ENCODE measurements at places on chromosomes 4 and X.

DNA sequence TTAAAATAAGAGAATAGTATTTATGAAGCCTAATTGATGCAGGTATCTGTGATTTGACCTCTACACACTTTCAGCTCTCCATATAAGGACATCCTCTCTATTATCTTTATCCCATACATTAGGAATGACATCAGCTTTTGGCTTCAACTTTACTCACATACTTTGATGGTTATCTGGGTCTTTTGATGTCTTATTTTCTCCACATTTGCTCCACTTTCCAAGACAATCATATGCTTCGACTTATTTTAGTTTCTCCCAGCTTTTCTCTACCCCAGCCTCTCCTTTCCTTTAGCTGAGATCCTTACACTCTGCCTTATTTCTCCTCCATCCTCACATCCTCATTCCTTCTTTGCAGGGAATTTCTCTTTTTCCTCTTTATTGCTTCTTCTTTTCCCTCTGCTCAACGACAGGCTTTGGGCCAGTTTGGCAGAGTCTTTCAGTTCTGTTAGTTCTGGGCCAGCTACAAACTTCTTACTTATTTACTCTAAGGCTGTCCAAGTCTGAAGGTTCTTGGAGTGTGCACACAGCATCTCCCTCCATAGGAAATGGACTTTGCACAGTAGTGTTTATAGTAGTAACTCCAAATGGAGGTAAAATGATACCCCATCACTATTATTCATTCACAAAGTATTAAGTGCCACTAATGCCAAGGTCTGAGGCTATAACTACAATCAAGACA, 50.5 kb downstream of the SLC4A4 start:
- no peak for DNase-seq

DNA sequence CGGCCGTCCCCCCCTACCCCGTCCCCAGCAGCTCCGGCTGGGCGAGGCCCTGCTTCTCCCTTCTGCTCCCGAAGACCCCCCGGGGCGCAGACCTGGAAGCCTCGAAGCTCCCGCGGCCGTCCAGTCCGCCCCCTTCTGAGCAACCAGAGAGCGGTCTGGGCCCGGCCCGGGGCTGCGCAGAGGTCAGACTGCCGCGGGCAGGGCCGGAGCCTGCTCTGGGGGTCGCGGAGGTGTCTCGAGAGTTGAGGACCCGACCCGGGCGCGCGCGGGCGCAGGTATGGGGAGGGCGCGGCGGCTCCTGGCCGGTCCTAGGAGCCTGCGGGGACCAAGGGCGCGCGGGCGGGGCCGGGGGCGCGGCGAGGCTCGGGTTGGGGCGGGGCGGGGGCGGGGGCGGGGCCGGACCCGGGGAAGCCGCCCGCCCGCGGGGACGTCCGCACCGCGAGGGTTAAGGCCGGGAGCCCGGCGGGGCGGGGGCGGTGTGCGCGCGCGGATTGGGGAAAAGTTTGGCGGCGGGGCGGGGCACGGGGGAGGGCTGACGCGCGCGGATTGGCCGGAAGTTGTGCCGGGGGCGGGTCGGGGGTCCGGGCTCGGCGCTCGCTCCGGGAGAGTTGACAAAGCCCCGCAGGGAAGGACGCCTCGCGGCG, at the start of gene FGFRL1:
TSS of gene FGFRL1 (plus strand) at position 605 of the 644 bp plus-strand sequence. CDS start 860 bp downstream, outside the sequence.
- peak; percentile 89 for DNase-seq

GRCh38 chr4:110096405-110096804, 102.0 kb downstream of the ELOVL6 start:
- no peak for DNase-seq

DNA sequence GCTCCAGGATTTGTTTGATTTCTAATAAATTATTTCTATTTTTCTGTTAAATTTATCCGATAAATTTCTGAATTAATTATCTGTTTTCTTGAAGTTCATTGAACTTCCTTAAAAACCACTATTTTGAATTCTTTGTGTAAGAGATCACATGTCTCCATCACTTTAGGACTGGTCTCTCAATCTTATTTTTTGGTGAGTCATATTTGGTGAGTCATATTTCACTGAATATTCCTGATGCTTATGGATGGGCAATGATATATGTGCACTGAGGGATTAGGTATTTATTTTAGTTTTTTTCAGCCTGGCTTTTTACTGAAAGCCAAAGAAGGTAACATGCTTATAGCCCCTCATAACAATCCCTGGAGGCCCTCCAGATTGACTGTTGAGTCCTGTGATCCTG, 48.5 kb upstream of the IL15 start:
- no peak for DNase-seq

GRCh38 chr4:98663226-98664006, 5.0 kb upstream of the TSPAN5 start:
- DNase-seq, result no peak

DNA sequence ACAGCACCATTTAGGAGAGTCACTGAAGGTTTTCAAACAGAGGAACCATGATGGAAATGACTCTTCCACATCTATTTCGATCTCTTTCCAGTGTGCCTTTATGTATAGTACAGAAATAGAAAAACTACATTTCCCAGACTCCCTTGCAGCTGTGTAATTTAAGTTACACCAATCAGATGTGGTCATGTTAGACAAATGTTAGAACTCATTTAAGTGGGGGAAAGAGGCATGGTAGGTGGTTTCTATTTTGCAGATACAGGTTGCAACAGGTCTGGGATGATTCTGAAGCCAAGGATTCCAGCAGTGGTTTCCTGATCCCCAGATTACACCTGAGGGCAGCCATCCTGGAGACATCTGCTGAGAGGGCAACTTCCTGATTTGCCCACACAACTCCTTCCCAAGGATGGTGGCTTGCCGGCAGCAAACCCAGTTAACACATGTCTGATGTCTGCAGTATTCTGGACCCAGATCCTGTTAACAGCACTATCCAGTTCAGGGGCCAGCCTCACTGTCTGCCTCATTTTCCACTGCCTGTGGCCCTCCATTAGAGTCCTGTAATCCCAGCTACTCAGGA, 38.7 kb upstream of the PDK3 start:
- no peak for DNase-seq

DNA sequence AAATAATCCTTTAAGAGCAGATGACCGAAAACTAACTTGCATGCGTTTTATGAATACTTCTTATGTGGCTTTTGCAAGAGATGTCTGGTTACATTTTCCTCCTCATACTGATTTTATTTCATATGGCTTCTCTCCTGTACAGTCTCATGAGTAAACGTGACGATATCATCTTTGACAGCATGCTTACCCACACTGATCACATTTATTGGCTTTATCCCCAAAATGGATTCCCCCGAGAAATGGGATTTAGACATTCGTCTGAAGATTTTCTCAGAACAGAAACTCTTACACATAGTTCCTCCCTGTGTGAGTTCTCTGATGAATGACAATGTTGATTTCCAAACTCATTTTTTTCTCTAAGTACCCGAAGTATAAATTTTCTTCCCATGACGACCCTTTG, 939.7 kb upstream of the LCORL start:
- no peak for DNase-seq

GRCh38 chr4:82747686-82748575, 50.7 kb downstream of the SCD5 start:
- DNase-seq, result no peak

- no peak for DNase-seq
Measured at GRCh38 chrX:100085846-100086245, 324.2 kb downstream of the PCDH19 start.

GRCh38 chr4:151409470-151410313, 716 bp downstream of the FHIP1A start:
- DNase-seq, result no peak

DNA sequence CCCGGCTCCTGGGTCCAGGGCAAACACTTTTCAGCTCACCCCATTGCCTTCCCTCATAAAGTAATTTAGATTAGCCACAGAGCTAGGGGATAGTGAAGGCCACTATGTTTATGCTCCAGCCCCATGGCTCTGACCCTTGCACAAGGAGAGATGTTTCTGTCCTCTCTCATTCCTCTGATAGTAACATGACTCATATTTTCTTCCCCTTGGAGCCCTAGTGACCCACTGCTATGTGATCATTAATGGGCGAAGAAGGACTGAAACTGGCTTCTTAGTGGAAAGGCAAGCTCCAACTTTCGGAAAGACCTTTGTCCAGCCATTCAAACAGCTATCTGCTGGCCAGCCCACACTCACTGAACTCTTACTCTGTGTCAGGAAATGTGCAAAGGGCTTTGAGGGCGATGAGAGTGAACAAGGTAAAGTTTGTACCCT, 12.3 kb downstream of the CLDN2 start:
- DNase-seq, result no peak

DNA sequence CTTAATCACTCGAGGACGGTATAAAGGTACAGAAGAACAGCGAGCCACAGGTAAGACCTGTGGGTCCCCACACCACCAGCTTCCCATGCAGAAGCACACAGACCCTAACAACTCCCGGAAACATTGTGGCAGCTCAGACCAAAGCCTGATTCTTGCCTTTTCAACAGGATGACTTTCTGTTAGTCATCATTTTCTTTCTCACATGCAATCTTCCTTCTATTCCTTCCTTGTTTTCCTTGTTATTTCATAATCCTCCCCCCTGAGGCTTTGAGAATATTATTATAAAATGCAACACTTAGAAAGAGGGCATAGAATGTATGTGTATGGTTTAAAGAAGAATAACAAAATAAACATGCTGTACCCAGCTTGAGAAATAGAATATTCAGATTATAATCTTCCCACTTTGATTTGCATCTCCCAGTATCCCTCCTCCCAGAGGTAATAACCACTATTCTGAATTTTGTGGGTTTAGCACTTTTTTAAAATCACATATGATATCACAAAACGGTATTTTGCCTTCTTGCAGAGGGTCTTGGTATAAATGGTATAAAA, 100.9 kb downstream of the FHDC1 start:
- no peak for DNase-seq
